Activated CD4-positive, alpha-beta T cell treated with anti-CD3 and anti-CD28 coated beads, Interleukin-2, amount 10 ng/mL, durations not matched to agents 7 days and 5 days (primary cell): ENCODE measurements at places on chromosomes 5 and 9. TPM values are rescaled to one million over a fixed set of nuclear protein-coding genes. Genes with fewer than 3 reads are reported as not detected.
A peak's percentile ranks its signal among the peaks of the same experiment; 100 is the strongest.

PROB1 gene
- 3.4 TPM for total RNA-seq

LECT2 gene
- total RNA-seq, result not detected

DMRT2 gene
- total RNA-seq, result not detected

PTTG1 gene
- total RNA-seq, result 189 TPM

PHAX gene
- total RNA-seq, result 34.1 TPM

NRG2 gene
- total RNA-seq, result not detected

C9 gene
- not detected for total RNA-seq

DNA sequence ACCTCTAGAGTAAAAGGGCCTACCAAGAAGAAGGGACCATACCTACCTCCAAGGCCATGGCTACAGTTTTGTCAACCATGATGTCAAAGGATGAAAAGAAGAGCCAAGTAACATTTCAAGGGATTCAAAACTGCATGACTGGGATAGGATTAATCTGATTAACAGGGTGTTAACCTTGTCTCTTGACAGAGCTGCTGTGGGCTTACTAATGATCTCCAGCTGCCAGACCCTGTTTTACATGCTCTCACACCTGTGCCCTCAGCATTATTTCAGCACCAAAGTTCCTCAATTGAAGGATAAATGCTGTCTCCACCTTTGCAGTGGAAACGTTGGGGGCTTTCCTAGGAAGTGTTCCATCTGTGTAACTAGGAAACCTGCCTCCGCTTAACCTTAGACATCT, 78.3 kb downstream of the DMAC1 start:
- H3K4me3 ChIP-seq, result no peak overlapping the region
- H3K4me1 ChIP-seq, result no peaks in the 10 kb centered on the region
- H3K27me3 ChIP-seq, result no peaks in the 10 kb centered on the region
- no peak overlapping the region for H3K27ac ChIP-seq
- DNase-seq, result no peak

DNA sequence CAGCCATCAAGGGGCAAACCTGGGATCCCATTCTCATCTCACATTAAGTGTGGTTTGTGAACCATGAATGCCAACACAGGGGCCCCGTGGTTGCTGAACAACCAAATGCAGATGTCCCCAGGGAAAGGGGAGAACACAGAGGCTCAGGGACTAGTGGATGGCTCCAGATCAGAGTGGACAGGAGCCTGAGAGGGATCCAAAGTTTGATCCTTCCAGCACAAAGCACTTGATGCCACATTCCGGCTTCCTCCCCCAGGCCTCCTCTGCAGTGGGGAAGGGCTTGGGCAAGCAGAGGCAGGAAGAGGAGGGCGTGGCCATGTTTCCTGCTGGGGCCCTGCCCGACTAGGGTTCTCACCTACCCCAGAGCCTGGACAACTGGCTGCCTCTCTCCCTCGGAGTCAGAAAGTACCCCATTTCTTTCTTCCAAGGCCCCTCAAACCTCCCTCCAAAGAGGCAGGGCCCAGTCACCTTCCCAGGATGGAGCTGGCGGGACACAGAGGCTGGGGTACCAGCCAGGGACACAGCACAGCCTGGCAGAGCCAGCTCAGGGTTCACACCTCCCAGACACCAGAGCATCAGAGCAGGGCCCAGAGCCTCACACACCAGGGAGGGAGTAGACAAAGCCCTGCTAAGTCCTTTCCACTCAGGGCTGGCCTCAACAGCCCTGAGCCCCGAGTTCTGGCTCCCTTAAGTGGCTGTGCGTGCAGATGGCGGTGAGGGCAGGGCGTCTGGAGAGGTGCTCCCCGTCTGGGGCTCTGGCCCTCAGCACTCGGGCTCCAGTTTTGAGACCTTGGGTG, 4.3 kb upstream of the RNF44 start:
- H3K27me3 ChIP-seq, result no peaks in the 10 kb centered on the region
- peak overlapping the region; percentile 93 for H3K27ac ChIP-seq
- H3K4me3 ChIP-seq, result peak overlapping the region; percentile 89
- peaks cover 65% of the 10 kb centered on the region for H3K4me1 ChIP-seq

DNA sequence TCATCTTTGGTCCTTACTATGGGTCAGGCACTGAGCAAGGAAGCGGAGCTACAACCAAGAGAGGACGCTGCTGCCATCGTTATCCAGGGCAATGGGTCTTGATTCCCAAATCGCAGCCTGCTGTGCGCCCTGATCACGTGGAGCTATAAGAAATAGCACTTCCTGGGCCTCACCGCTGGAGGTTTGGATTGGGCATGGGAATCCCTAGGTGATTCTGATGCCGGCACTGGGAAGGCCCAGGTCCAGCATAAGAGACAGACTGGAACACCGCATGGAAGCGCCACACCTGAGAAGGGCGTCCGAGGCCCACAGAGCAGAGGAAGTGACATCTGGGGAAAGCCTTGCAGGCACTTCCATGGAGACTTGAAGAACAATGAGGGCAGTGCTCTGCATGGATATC, 3.0 kb downstream of the IL17B start:
- no peaks in the 10 kb centered on the region for H3K27me3 ChIP-seq
- H3K36me3 ChIP-seq, result no peaks in the 10 kb centered on the region
- H3K4me3 ChIP-seq, result no peak overlapping the region
- DNase-seq, result no peak
- H3K4me1 ChIP-seq, result peaks cover 4% of the 10 kb centered on the region

- H3K27me3 ChIP-seq, result peaks cover 11% of the 10 kb centered on the region
- DNase-seq, result no peak
- no peak overlapping the region for H3K27ac ChIP-seq
- no peaks in the 10 kb centered on the region for H3K4me1 ChIP-seq
These were observed 9.8 kb downstream of the NTNG2 start for GRCh38 chr9:132171702-132172101.

DNA sequence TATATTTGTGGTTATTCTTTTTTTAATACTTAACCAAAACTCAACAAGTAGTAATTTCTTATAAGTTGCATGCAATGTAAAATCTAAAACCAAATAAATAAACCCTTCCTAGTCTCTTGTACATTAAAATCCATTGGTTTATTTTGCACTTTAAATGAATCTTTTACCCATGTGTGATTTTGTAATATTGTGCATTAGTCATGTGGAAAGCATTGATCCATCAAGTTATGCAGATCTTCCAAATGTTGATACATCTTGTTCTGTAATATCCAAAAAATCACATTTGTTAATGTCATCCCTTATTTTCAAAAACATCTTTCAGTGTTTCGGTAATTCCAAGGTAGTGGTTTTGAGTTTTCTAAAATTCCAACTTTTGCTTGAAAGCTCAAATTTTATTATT, 63.3 kb downstream of the CWC27 start:
- H3K27me3 ChIP-seq, result no peaks in the 10 kb centered on the region
- no peak overlapping the region for H3K27ac ChIP-seq
- no peak for DNase-seq
- H3K4me1 ChIP-seq, result no peaks in the 10 kb centered on the region
- H3K36me3 ChIP-seq, result peaks cover 11% of the 10 kb centered on the region

GRCh38 chr9:16668734-16669295, 201.7 kb downstream of the BNC2 start:
- no peaks in the 10 kb centered on the region for H3K36me3 ChIP-seq
- H3K27me3 ChIP-seq, result no peaks in the 10 kb centered on the region
- H3K4me3 ChIP-seq, result no peak overlapping the region
- no peak for DNase-seq

DNA sequence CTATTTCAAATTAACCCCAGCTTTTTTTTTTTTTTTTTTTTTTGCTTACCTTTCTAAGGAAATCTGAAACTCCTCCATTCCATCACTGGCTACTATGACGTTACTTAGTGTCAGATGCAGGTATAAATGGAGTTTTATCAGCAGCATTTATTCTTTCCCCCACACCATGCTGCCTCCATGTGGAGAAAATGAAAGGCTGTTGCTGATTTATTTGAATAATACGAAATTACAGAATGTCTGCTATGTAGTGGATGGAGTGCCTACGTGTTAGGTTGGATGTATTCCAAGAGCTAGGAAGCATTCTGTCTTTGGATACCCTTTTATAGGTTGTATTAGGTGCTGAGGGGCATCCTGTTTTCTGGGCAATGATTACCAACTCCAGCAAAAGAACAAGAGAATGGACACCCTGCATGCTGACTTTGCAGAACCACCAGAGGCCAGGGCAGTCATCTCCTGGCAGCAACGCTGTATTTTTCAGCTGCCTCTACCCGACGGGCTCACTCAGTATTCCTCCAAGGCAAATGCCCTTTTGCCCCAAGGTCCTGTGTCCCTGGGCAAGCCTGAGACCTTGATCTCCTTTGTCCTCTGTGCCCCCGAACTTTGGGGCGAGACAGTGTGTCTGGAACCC, 199.5 kb downstream of the ALDH1A1 start:
- H3K4me3 ChIP-seq, result no peak overlapping the region
- H3K4me1 ChIP-seq, result no peaks in the 10 kb centered on the region
- no peaks in the 10 kb centered on the region for H3K36me3 ChIP-seq
- H3K27ac ChIP-seq, result no peak overlapping the region
- no peak for DNase-seq

DNA sequence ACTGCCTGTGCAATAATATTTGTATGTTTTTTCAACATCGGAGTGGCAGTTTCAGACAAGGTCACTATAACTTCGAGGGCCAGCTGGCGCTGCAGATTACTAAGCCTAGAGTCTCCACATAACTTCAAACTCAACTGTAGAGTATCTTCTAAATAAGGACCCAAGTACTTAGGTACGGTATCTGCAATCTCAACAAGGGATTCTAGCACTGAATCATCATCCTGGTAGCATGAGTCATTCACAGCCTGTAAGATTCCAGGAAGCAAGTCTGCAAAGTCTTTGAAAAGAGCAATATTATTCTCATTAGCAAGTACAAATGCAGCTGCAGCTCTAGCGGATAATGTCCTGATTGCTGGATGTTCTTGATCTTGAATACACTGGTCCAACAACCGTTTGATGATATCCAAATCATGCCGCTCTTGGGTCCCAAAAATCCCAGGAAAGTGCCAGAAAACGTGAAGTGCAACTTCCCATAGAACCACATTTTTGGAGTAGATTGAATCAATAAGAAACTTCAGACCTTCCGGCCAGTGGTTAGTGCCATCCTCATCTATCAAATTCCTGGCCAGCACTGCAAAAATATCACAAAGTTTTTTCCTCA, 654 bp downstream of the RANBP6 start:
- DNase-seq, result no peak
- H3K4me1 ChIP-seq, result peaks cover 50% of the 10 kb centered on the region
- peaks cover 49% of the 10 kb centered on the region for H3K36me3 ChIP-seq
- peak overlapping the region; percentile 98 for H3K27ac ChIP-seq
- H3K4me3 ChIP-seq, result peak overlapping the region; percentile 87

DNA sequence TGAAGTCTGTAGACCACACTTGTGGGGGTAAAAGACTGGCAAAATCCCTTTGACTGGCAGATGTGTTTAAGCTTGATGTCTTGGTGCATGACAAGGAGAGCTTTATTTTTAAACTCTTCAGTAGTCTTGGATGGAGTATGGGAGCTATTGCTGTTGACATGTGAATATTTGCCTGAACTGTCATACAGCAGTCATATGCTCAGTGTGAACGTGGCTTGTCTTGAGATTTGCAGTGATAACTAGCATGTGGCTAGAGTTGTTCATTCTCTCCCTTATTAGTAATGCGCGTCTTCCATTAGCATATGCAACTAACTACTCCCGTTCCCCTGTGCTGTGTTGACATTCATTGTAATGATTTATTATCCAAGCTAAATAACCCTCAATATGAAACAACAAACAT, 523.6 kb upstream of the WWC1 start:
- no peaks in the 10 kb centered on the region for H3K36me3 ChIP-seq
- no peaks in the 10 kb centered on the region for H3K4me1 ChIP-seq
- no peak for DNase-seq

GRCh38 chr5:102289251-102289899, 6.7 kb downstream of the SLCO4C1 start:
- DNase-seq, result no peak
- peaks cover under 1% of the 10 kb centered on the region for H3K4me1 ChIP-seq
- H3K27ac ChIP-seq, result no peak overlapping the region
- peaks cover under 1% of the 10 kb centered on the region for H3K27me3 ChIP-seq

GRCh38 chr5:98416541-98416940, 356.9 kb upstream of the RGMB start:
- no peaks in the 10 kb centered on the region for H3K36me3 ChIP-seq
- no peak overlapping the region for H3K27ac ChIP-seq
- peaks cover 2% of the 10 kb centered on the region for H3K27me3 ChIP-seq
- no peak overlapping the region for H3K4me3 ChIP-seq
- H3K4me1 ChIP-seq, result no peaks in the 10 kb centered on the region

GRCh38 chr5:114204923-114205322, 156.9 kb upstream of the KCNN2 start:
- no peaks in the 10 kb centered on the region for H3K4me1 ChIP-seq
- H3K27me3 ChIP-seq, result no peaks in the 10 kb centered on the region
- no peaks in the 10 kb centered on the region for H3K36me3 ChIP-seq
- no peak overlapping the region for H3K4me3 ChIP-seq

DNA sequence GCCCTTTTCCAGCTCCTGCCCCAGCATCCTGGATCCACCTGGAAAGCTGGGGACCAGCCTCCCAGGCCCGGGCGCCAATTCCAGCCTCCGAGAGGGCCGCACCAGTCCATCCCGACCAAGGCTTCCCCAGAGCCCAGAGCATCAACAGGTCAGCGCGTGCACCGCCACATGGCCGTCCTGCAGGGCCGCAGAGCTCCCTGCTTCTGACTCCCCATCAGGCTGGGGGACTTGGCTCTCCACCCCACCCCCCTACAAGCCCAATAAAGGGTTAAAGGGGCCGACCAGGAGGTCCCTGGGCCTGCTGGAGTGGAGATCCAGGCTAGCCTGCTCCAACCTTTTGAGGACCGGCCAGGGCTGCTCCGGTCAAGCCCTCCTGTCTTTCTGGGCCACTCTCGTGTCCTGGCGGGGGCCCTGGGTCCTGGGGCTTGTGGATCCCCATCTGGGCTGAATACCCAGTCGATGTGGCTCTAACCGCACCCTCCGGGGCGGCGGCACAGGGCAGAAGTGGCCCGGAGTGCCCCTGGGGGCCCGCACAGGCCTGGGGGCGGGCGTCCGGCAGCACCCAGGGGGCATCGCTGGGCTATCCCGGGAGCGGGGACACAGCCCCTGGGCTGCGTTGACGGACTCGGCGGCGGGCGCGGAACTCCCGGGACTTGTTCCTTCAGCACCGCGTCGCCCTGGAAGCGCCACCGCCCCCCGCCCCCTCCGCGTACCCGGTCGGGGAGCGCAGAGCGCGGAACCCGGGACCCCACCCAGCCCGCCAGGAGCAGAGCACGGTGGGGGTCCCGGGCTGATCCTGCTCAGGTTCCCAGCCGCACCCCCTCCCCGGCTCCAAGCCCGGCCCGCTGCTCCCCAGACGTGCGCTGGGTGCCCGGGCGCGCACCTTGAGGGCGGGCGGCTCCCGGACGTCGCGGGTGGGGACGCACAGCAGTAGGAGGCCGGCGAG, 590 bp downstream of the ENTPD2 start:
- no peaks in the 10 kb centered on the region for H3K36me3 ChIP-seq
- H3K4me3 ChIP-seq, result no peak overlapping the region
- peaks cover 6% of the 10 kb centered on the region for H3K4me1 ChIP-seq
- no peak overlapping the region for H3K27ac ChIP-seq
